ENCODE measurements at places on chromosomes 13 and 19.

- no peak for DNase-seq
Measured at GRCh38 chr13:91368101-91368500, 20.6 kb downstream of the MIR17HG start.

DNA sequence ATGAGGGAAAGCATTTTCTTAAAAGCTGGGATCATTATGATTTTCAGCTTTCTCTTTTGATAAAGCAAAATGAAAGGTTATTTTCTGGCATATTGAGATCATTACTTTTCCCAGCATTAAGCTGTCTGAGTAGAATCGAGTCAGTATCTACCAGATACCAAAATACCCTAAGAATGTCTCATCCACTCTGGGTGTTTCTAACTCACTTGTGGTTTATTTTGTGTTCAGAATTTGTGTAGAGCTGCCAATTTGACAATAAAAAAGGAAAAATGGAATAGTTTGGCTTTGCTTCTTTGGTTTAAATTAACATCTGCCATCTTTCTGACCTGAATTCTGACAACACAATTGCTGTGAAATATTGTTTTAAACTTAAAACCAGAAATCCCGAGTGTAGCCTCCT is 438.7 kb upstream of the ARGLU1 start:
- DNase-seq = no peak

- no peak for DNase-seq
Measured at GRCh38 chr13:103283451-103283820, 217.2 kb upstream of the SLC10A2 start.

- no peak for DNase-seq
Measured at GRCh38 chr13:59963827-59964226, 199.9 kb downstream of the DIAPH3 start.

GRCh38 chr13:73932091-73932490 is 202.1 kb downstream of the KLF12 start:
- no peak for DNase-seq

- no peak for DNase-seq
Measured at GRCh38 chr13:49371943-49372613, 71.8 kb downstream of the CAB39L start.

DNA sequence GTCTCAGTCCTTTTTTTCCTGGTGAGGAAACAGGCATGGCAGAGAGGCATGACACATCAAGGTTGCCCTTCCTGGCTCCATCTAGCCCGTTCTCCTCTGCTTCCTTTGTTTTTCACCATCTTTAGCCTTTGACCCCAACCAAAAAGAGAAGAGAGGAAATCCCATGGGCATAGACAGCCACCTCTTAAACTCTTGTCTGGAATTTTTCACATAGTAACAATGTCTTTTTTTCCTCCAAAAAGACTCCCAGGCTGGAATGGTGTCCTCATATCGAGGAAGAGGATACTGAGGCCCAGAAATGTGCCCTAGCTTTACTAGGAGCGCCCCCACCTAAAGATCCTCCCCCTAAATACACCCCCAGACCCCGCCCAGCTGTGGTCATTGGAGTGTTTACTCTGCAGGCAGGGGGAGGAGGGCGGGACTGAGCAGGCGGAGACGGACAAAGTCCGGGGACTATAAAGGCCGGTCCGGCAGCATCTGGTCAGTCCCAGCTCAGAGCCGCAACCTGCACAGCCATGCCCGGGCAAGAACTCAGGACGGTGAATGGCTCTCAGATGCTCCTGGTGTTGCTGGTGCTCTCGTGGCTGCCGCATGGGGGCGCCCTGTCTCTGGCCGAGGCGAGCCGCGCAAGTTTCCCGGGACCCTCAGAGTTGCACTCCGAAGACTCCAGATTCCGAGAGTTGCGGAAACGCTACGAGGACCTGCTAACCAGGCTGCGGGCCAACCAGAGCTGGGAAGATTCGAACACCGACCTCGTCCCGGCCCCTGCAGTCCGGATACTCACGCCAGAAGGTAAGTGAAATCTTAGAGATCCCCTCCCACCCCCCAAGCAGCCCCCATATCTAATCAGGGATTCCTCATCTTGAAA is at the start of gene GDF15:
Gene GDF15, plus strand, starts transcription at position 484 of the 868 bp plus-strand sequence. Its CDS starts 32 bp downstream, at position 516.
- no peak for DNase-seq

DNA sequence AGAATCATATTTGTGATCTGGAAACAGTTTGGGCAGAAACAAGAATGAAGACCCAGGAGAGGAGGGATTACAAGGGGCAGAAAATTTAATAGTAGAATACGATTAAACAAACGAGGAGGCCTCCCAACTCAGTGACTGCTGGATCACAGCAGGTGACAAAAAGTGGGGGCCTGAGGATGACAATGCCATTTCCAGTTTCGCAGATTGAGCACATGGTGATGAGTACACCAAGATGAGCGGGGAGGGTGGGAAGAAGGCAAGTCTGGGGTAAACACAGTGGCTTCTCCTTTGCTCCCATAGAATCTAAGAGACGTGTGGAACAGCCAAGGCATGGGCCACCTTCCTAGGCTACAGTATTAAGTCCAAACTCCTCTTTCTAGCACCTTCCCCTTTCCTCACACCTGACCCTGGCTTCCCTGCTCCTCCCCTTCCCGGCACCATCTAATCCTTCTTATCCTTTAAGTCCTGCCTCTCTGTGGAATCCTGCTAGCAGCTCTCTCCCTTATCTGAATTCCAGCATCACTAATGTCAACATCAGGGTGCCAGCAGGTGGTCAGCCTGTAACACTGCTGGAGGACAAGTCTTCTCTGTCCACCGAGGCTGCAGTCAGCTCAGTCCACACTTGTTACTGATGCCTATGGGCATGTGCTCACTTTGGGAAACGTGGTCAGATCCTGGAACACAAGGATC is 13.5 kb downstream of the ATP7B start:
- no peak for DNase-seq

DNA sequence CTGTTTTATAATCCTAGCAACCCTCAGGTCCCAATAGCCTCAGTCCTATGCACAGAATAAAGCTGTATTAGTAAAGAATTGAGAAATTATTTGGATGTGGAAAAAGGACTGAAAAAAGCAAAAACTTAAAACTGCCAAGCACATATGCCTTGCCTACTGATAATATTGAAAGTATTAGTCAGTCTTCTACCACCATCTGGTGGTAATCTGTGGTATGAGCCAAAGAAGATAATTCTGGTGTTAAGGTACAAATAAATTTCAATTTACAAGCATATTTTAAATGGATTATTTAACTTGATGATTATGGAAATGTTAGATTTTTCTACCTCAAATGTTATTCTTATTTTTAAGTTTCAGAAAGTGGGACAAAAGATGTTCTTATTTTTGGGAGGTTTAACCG is 460.3 kb upstream of the KLHL1 start:
- DNase-seq = no peak

DNA sequence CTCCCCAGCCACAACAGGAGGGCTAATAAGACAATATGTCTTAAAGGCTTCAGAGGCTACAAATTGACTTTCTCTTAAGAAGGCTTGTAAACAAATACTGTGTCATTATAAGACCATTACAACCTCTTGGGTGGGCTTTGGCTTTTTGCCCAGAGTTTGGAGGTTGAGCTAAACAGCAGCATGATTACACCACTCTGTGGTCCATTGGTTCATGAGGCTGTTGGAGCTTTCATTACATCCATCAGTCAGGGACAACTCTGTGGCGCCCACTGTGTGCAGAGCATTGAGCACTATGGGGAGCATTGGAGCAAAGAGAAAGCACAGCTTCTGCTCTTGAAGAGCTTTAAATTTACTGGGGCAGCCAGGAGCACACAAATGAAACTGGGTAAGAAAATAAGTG is 75.9 kb downstream of the TNFSF11 start:
- no peak for DNase-seq

DNA sequence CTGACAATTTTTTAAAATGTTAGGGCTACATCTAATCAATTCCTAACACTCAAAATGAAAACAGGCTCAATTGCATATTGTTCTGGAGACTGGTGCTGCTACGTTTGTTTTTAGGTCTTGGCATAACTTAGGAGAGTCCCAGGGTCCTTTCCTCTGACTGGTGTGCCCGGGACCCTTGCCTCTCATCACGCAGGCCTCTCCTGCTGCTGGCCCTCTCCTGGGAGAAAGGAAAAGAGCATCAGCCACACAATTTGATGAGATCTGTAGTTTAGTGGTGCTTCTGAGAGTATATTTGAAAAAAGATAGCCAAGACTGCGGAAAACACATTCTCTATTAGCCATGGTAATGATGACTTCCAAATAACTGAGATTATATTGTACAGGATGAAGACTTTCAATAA is 380.0 kb downstream of the KLF12 start:
- DNase-seq = no peak

GRCh38 chr13:65943708-65944107 is 1286.4 kb downstream of the PCDH9 start:
- DNase-seq = no peak

DNA sequence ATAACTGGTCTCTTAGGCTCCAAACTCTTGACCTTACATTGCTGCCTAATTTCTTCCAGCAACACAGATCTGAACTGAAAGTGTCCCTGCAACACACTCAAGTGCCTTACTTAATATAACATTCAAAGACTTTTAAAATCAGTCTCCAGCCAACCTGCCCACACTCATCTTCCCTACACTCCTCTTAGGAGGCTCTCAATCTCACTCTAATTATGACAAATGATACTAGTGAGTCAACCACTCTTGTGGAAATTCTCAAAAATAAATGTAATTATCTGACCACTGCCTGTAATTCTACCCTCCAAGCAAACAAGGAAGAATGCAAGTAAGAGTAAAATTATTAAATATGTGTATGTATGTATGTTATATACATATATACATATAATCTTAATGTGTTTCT is 348.1 kb upstream of the MIR17HG start:
- DNase-seq = no peak

- DNase-seq = no peak
Measured at GRCh38 chr19:6103894-6104293, 6.4 kb downstream of the RFX2 start.

DNA sequence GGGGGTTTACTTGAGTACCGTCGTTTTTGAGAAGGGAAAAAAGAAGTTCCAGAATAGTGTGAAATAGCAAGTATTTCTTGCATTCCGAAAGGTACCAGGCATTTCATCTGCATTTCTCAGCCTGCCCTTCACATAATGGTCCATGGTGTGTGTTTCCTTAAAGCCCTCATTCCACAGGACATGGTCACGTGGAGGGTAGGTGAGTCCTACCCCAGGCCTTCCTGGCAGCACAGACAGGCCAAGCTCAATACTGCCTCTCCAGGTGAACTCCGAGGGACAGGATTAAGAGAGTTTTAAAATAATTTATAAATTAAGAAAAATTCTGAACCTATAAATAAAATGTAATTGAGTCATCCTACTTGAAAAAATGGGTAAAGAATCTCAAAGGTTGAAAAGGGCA is 64.7 kb downstream of the TNFRSF19 start:
- DNase-seq = no peak

GRCh38 chr13:112101360-112101930 is 34.5 kb downstream of the SOX1 start:
- DNase-seq = no peak

DNA sequence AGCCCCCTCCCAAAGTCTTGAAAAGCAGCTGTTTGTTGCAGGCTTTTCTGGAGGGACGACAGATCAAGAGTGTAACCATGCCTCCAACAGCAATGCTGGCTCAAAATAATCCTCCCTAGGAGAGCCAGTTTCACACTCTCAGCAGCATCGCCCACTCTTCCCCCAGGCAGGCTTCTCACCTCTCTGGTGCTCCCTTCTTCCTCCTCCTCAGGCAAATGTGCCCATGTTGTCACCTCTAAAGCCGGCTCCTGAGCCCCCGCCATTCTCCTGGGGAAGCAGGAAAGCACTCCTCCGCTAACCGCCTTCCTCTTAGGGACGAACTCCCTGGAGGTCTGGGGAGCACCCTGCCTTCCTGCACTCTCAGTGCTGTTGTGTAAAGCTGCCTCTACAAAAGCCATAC is 98.9 kb upstream of the SGCG start:
- no peak for DNase-seq

- no peak for DNase-seq
Measured at GRCh38 chr13:37806666-37807065, 62.9 kb downstream of the TRPC4 start.

- DNase-seq = peak; percentile 5
Measured at GRCh38 chr13:29849731-29850212, 645 bp downstream of the UBL3 start.

DNA sequence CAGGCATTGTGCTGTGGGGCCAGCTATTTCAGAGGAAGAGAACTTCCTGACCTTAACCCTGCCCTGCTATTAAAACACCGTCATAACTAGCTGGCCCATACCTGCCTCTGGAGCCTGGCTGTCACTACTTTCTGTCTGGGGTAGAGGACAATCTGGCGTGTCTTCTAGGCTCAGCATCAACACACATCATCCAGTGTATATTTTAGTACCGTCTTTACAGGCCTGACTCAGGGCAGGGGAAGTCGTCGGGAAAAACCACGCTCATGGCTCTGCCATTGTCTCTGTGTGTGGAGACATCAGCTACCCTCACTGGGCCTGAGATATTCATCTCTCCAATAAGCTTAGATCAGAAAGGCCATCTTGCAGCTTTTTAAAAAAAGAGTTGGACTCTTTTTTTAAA is 151.1 kb downstream of the KATNAL1 start:
- no peak for DNase-seq

DNA sequence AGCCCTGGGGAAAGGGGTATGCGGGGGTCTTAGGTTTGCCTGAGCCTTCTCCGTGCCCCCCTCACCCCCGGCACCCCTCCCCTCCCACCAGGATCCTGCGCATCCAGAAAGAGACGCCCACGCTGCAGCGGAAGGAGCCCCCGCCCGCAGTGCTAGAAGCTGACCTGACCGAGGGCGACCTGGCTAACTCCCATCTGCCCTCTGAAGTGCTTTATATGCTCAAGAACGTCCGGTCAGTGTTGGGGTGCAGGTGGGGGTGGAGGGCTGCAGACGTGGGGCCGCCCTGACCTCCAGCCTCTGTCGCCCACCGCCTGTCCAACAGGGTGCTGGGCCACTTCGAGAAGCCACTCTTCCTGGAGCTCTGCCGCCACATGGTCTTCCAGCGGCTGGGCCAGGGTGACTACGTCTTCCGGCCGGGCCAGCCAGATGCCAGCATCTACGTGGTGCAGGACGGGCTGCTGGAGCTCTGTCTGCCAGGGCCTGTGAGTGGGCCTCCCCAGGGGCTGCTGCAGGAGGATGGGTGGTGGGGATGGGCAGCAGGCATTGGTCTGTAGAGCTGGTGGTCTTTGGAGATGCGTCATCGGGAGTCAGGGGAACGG is 4.4 kb downstream of the PNPLA6 start:
- no peak for DNase-seq

GRCh38 chr19:36001605-36002004 is 6.6 kb downstream of the SDHAF1 start:
- DNase-seq = no peak

DNA sequence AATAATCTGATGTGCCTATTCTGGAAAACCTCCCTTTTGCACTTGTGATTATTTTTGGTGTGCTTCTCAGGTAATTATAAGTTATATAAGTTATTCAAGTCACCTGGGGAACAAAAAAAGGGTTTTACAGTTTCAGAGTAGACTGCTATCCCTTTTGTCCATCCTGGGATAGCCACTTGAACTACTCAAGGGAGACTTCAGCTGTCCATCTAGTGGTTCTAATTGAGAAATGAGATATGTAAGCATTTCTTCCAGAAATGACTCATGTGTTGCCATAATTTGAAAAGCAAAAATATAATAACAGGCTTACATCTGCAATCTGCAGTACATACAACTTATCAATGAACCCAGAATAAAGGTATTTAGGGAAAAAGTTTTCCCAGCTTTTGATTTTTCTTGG is 20.4 kb downstream of the UBL3 start:
- no peak for DNase-seq

GRCh38 chr13:76231522-76232167 is 595.5 kb downstream of the LMO7 start:
- no peak for DNase-seq

- no peak for DNase-seq
Measured at GRCh38 chr13:87089391-87089790, 581.8 kb upstream of the SLITRK5 start.

- no peak for DNase-seq
Measured at GRCh38 chr19:741506-742131, 9.3 kb upstream of the MISP start.

GRCh38 chr19:55687281-55688201 is 12.5 kb downstream of the EPN1 start:
- no peak for DNase-seq

Data from stimulated activated CD4-positive, alpha-beta T cell treated with anti-CD3 and anti-CD28 coated beads, Interleukin-2, amount 100 ng/mL, for 4 hours (primary cell).